ENCODE measurements at places on chromosomes 1 and 21.

- DNase-seq: no peak
These were observed 155.9 kb upstream of the L1TD1 start for GRCh38 chr1:62038594-62039284.

GRCh38 chr1:153233448-153233847 is 16.1 kb downstream of the PRR9 start:
- no peak for DNase-seq

- DNase-seq: no peak
These were observed 762.6 kb downstream of the MRPL39 start for GRCh38 chr21:24844671-24845070.

DNA sequence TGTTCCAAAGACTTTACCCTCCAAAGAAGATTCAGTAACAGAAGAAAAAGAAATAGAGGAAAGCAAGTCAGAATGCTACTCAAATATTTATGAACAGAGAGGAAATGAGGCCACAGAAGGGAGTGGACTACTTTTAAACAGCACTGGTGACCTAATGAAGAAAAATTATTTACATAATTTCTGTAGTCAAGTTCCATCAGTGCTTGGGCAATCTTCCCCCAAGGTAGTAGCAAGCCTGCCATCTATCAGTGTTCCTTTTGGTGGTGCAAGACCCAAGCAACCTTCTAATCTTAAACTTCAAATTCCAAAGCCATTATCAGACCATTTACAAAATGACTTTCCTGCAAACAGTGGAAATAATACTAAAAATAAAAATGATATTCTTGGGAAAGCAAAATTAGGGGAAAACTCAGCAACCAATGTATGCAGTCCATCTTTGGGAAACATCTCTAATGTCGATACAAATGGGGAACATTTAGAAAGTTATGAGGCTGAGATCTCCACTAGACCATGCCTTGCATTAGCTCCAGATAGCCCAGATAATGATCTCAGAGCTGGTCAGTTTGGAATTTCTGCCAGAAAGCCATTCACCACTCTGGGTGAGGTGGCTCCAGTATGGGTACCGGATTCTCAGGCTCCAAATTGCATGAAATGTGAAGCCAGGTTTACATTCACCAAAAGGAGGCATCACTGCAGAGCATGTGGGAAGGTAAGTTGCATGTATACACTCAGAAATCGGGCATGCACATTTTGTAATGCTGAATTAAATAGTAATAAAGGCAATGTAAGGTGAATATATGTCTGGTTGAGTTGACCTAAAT is 97.2 kb downstream of the ZFYVE9 start:
- DNase-seq: no peak

DNA sequence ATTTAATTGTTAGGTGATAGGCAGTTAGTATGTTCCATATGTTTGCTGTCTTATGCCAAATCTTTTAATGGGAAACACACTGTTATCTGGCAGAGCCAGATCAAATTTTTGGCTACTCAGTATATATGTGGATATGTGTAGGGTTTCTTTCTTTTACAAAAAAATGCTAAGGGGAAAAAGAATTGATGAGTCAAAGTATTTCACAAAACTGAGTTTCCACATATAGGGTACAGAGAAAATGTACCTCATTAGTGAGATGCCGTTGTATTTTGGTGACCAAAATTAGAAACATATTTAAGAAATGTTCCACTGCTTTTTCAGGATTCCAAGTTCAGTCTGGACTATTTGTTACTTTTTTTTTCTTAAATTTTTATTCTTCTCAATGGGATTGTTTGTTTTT is 201.2 kb upstream of the PTGFR start:
- DNase-seq: no peak

GRCh38 chr1:241513378-241513777 is 6.2 kb downstream of the FH start:
- no peak for DNase-seq

DNA sequence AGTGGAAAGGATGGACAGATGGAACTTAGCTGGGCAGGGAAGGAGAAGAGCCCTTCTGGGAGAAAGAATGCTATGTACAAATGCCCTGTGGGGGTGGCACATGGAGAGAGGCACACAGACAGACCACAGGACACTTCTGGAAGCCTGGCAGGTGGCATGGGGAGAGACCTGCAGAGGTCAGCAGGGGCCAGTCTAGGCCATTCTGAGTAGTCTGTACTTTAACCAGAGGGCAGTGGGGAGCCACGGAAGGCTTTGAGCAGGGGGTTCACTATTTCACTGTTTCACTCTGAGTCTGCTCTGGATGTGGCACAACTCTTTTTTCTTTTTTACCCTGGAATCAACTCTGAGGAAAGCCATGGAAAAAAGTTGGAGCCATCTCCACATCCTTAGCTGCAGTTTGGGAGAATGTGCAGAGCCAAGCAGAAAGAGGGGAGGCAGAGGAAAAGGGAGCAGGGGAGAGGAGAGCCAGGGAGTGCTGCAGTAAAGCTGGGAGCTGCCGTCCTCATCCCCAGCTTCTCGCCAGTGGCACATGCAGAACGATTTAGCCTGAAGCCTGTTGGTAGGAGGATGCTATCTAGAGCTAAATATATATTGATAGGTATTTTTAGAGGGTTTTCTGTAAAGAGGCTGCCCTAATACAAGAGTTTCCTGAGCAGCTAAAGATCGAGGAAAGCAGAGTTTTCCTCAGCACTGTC is 34.0 kb downstream of the CACNA1E start:
- DNase-seq: no peak

GRCh38 chr1:38527373-38527966 is 332.1 kb downstream of the RRAGC start:
- DNase-seq: no peak

- no peak for DNase-seq
These were observed 52.8 kb upstream of the RPL11 start for GRCh38 chr1:23638786-23639241.

GRCh38 chr1:174580801-174581200 is 133.0 kb downstream of the GPR52 start:
- no peak for DNase-seq

DNA sequence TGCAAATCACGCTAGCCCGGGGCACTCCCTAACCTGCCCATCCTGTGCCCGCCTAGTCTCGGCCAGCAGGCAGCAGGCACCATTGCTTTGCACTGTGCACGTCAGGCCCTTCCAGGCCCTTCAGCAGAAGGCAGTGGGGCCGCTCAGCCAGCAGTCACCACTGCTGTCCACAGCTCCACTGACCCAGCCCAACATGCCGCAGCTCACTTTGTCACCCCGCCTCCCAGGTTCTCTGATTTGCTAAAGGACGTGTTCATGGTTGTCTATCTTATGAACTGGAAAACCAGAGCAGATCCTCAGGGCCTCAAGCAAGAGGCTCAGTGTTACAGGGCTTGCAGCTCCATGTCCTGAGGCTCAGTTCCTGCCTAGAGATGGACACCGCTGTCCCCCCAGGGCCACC is 14.2 kb upstream of the SPOCD1 start:
- DNase-seq: no peak

GRCh38 chr1:81617308-81617967 is 183.3 kb upstream of the ADGRL2 start:
- DNase-seq: no peak

GRCh38 chr21:35420656-35421055 is 371.6 kb upstream of the RUNX1 start:
- DNase-seq: no peak

GRCh38 chr1:85166351-85166750 is 34.5 kb downstream of the SYDE2 start:
- no peak for DNase-seq

- no peak for DNase-seq
These were observed 20.3 kb upstream of the TXLNA start for GRCh38 chr1:32159189-32159588.

- no peak for DNase-seq
These were observed 120.7 kb downstream of the NFIA start for GRCh38 chr1:61202854-61203598.

DNA sequence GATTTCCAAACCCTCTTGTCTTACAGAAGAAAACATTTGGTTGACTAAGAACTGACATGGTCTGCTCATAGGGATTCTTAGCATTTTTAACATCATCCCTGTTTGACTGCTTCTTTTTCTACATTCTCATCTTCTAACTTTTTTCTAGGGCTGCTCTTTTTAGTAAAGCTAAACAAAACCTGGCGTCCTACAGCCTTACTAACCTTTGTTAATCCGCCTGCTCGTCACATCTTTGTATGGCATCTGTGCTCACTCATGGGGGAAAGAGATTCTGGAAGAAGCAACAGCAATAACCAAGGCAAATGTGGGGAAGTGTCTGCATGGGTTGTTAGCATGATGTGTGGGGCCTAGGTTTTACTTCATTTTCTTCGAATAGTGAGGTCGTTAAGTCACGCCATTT is 92.0 kb downstream of the KIF1B start:
- no peak for DNase-seq

GRCh38 chr1:55129194-55129728 is 85.9 kb downstream of the USP24 start:
- DNase-seq: no peak

- DNase-seq: no peak
These were observed 11.0 kb upstream of the LMNA start for GRCh38 chr1:156103521-156103947.

GRCh38 chr1:118988186-118989005 is at the start of gene TBX15:
TSS of gene TBX15 (minus strand) at chr1:118988343. CDS start at chr1:118987795, 548 bp downstream.
- DNase-seq: no peak

- no peak for DNase-seq
These were observed 106.2 kb upstream of the ADAR start for GRCh38 chr1:154714052-154714623.

DNA sequence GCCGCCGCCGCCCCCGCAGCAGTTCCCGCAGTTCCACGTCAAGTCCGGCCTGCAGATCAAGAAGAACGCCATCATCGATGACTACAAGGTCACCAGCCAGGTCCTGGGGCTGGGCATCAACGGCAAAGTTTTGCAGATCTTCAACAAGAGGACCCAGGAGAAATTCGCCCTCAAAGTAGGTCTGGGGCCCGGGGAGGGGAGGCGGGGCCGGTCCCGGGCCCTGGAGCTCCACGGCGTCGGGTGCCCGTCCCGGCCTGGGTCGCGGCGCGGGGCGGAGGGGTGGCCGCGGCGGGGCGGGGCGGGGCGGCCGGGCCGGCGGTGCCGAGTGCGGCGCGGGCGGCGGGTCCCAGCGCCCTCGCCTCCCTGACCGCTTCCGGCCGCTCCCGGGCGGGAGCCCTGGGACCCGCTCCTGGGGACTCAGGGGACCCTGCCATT is 646 bp downstream of the MAPKAPK2 start:
- DNase-seq: no peak

DNA sequence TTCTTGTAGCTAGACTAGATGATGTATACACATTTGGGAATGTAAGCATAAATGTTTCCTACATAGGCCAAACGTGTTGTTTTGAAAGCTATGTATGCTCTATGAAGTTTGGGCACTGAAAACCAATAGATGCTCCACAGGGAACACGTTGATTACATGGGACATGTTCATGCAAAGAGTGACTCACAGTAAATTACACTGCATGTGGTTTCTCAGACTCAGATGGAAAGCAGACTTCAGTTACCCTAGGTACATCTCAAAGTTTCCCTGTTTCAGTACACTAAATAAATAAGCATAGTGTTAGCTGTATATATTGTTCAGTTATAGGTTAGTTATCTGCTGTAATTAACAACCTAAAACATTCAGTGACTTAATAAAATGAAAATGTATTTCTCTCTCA is 301.9 kb upstream of the RUNX1 start:
- DNase-seq: no peak

GRCh38 chr1:178684111-178684510 is 40.9 kb upstream of the RALGPS2 start:
- DNase-seq: no peak

GRCh38 chr1:221157026-221157761 is 278.0 kb downstream of the HLX start:
- DNase-seq: no peak

GRCh38 chr1:62325081-62325480 is 5.8 kb upstream of the KANK4 start:
- DNase-seq: no peak

GRCh38 chr21:20789729-20790500 is 208.3 kb upstream of the NCAM2 start:
- no peak for DNase-seq

GRCh38 chr1:235708390-235708962 is 58.9 kb upstream of the GNG4 start:
- DNase-seq: no peak

All from stimulated activated CD4-positive, alpha-beta T cell treated with anti-CD3 and anti-CD28 coated beads, TNF-alpha, amount 100 ng/mL, for 4 hours (primary cell).